ENCODE measurements at places on chromosomes 13 and 19. TPM values are rescaled to one million over a fixed set of nuclear protein-coding genes. Genes with fewer than 3 reads are reported as not detected.
A peak's percentile ranks its signal among the peaks of the same experiment; 100 is the strongest.

Gene SPIB
- total RNA-seq = 0.06 TPM

Gene KIRREL2
- total RNA-seq = 1.1 TPM

DNA sequence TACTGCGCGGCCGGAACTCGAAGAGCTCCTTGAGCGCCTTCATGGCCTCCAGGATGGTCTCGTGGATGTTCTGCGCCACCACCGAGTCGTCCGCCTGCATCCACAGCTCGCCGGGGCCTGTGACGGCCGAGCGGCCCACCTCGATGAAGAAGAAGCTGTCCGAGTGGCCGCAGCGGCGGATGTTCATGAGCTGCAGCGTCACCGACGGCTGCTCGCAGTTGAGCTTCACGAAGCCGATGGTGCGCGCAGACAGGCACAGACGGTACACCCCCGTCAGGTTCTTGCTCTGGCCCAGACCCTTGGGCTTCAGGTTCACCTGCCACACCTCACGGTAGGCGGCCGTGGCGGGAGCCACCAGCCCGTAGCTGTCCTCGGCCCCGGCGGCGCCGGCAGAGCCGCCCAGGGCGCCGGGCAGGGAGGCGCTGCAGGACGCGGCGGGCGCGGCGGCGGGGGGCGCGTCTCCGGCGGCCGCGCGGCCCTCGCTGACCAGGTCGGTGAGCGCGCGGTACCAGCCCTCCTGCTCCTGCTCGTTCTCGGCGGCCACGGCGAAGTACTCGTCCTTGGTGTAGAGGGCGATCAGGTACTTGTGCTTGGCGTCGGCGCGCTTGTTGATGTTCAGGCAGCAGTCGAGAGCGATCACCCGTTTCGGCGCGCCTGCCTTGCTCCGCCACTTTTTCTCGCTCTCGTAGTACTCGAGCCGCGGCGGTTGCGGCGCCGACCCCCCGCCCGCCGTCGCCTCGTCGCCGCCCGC is 1.1 kb downstream of the IRS2 start:
- peak overlapping the region; percentile 71 for H3K27ac ChIP-seq
- H3K27me3 ChIP-seq = no peaks in the 10 kb centered on the region
- peak overlapping the region; percentile 54 for H3K4me3 ChIP-seq
- H3K4me1 ChIP-seq = peaks cover 37% of the 10 kb centered on the region
- H3K36me3 ChIP-seq = peaks cover 30% of the 10 kb centered on the region

DNA sequence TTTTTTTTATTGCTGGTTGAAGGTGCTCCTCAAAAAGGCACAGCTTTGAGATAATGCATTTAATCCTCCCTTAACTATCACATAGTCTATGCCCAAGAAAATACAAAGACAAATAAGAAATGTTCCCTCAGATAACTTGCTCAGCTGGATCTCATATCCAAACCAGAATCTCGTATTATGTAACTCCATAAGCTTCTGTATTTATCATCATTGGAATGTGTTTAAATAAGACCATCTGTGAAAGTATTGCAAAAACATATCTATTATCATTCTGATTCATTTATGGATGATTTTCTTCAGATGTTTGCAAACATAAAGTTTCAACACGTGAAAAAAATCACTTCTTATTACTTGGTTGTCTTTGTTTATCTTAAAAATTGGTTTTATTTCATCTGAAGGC is 190.9 kb downstream of the IRS2 start:
- no peak overlapping the region for H3K27ac ChIP-seq
- peaks cover 2% of the 10 kb centered on the region for H3K4me1 ChIP-seq
- H3K27me3 ChIP-seq = no peaks in the 10 kb centered on the region
- DNase-seq = no peak
- H3K36me3 ChIP-seq = no peaks in the 10 kb centered on the region

Gene HRC
- total RNA-seq = 10.5 TPM

DNA sequence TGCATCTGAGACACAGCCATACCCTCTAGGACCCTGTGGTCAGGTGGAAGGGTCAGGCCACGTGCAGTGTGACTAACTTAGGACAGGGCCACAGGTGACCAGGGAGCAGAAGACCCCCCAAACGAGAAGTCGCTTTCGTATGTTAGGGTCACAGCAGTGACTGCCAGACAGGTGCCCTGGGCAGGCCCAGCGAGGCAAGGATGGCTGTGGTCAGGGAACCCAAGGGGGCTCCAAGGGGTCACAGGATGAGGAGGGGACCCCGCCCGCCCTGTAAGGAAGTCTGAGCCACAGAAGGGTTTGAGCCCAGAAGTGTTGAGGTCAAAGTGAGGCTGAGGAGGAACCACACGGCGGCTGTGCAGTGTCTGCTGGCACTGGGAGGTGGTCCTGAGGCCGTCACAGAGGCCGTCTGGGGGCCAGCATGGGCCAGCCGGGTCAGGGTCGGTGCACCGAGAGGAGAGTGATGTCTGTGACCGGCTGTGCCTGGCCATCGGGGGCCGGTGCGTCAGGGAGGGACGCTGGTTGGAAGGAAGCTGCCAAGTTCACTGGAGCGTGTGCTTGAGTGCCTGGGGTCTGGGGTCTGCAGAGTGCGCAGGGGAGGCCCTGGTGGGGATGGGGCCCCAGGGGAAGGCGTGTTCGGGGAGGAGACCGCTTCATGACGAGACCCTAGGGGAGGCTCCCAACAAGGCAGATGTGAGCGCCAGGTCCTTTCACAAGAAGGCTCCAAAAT is 24.8 kb upstream of the TMEM255B start:
- H3K27ac ChIP-seq = no peak overlapping the region
- H3K27me3 ChIP-seq = peaks cover 13% of the 10 kb centered on the region
- peaks cover 8% of the 10 kb centered on the region for H3K36me3 ChIP-seq

DNA sequence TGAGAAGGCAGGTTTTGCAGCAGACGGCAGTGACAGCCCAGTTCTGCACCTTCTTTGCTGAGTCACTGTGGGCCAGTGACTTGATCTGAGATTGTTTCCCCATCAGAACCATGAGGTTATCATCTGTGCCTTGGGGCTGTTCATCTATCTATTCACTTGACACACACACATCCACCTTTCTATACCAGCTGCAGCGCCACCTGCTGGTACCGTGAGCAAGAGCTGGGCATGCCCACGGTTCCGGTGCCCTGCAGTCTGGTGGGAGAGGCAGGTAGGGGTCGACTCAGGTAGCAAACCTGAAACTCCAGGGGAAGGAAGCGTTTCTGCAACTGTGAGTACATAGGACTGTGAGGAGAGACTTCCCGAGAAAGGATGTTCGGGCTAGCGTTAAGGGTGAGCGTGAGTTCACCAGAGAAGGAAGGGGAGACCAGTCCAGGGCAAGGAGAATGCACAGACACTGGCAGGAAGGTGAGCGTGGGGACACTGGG is 7.5 kb upstream of the LIN7B start:
- peaks cover 79% of the 10 kb centered on the region for H3K36me3 ChIP-seq
- no peaks in the 10 kb centered on the region for H3K4me1 ChIP-seq
- H3K27me3 ChIP-seq = no peaks in the 10 kb centered on the region
- DNase-seq = no peak
- no peak overlapping the region for H3K4me3 ChIP-seq

DNA sequence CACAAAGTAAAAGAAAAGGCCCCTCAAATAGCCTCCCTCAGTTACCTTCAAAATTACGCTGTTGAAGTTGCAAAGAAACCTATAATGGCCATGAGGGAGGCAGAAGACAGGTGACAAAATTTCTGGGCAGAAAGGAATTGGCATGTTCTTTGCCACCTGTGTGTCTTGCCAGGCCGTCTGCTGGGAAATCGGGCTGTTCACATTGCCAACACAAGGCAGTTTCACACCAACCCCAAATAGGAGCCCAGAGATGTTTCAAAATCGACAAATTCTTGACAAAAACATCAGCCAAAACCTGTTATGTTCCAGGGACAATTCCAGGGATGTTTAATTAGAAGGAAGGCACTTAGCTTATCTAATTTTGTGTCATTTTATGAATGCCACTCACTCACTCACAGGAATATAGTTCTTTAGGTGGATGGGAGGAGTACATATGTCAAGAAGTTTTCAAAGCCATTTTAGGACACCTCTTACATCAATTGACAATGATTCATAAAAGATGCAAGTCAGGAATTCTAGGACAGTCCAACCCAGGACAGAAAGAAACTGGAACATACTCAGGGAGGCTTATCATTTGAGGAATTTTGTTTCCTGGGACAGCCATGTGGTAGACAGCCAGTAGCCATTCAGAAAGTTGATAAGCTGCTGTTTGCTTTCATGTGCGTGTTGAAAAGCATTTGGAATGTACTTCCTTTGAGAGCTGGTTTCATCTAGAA is 164.5 kb downstream of the RGCC start:
- H3K36me3 ChIP-seq = no peaks in the 10 kb centered on the region
- H3K4me1 ChIP-seq = no peaks in the 10 kb centered on the region
- H3K4me3 ChIP-seq = no peak overlapping the region
- no peaks in the 10 kb centered on the region for H3K27me3 ChIP-seq
- no peak overlapping the region for H3K27ac ChIP-seq

Gene C3
- 118 TPM for total RNA-seq

GRCh38 chr19:20067943-20068342 is 9.9 kb upstream of the ZNF90 start:
- no peak overlapping the region for H3K27ac ChIP-seq
- peaks cover 3% of the 10 kb centered on the region for H3K27me3 ChIP-seq
- H3K4me3 ChIP-seq = no peak overlapping the region
- DNase-seq = no peak
- H3K4me1 ChIP-seq = no peaks in the 10 kb centered on the region

DNA sequence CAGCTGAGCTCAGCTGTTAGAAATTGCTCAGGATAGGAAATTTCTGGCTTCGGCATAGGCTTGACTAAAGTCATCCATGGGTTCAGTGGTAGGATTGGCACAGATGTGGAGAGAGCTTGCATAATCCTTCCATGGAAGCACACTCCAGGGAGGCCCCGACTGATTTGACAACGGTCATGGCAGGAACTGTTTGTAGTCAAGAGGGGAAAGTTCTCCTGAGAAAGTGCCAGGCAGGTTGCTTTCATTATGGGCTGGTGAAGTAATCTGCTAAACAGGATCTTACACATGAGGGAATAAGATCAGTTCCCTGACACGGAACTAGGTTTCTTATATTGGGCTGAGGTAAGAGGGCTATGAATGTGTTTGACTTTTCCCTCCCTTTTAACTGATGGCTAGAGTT is 120.1 kb downstream of the RGCC start:
- no peaks in the 10 kb centered on the region for H3K27me3 ChIP-seq
- no peak for DNase-seq
- no peak overlapping the region for H3K27ac ChIP-seq
- H3K4me3 ChIP-seq = no peak overlapping the region

DNA sequence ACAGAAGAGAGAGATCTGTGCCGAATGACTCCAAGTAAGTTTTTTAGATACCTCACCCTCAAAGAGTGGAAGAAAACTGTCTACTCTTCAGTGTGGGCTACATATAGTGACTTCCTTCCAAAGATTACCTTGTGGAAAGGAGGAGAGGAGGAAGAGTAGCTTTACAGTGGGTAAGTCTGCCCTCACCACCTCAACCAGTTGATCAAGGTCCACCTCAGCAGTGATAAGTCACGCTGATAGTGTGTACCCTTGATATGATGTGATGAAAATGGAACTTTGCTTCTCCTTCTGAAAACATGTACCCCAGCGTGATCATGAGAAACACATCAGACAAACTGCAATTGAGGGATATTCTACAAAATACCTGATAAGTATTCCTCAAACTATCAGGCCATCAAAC is 20.6 kb downstream of the KLF5 start:
- H3K27me3 ChIP-seq = no peaks in the 10 kb centered on the region
- H3K4me3 ChIP-seq = no peak overlapping the region
- no peaks in the 10 kb centered on the region for H3K36me3 ChIP-seq
- no peak for DNase-seq
- H3K27ac ChIP-seq = no peak overlapping the region

DNA sequence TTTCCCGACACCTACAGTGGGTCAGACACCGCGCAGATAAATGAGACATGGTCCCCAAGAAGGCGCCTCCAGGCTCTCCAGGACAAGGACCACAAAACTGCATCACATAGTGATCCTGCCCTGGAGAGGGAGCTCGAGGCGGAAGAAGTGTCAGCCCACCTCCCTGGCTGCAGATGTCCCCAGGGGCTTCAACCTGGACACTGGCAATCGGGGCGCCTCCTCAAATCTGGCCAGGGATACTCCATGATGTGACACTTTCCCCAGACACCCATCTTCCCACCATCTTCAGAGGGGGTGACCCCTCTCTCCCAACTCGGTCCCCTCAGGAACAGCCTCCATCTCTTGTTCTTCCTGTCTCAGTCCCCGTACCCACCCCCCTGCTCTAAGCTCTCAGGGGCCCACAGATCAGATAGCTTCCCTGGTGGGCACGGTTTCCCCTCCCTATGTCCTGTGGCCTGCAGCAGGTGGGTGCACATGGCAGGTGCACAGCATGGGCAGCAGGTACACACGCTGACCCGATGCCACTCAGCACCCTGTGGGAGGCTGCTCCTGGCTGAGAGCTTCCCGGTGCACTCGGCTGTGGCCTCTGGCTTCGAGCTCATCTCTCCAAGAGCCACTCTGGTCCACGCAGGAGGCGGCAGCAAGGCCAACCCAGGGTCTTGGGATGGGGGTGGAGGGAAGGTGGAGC is 61.2 kb downstream of the PEPD start:
- H3K27ac ChIP-seq = no peak overlapping the region
- DNase-seq = no peak
- H3K27me3 ChIP-seq = no peaks in the 10 kb centered on the region
- H3K36me3 ChIP-seq = peaks cover 39% of the 10 kb centered on the region
- no peak overlapping the region for H3K4me3 ChIP-seq
- H3K4me1 ChIP-seq = peaks cover 27% of the 10 kb centered on the region

DNA sequence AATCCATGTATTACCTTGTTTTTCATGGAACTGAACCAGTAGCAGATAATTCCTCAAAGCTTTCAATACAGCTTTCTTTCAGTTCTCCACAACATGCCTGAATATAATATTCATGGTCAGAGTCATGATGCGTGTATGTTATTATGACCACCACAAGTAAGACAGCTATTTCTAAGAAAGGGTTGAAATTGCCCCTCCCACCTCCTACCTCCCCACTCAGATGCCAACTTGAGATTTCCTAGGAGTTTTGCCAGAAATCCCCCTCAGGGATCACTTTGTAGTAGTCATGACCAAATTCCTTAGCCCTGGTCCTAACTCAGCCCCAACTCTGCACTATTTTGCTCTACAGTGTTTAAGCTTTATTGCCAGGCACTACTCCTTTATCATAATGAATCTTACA is 69.9 kb upstream of the RAP2A start:
- no peak overlapping the region for H3K4me3 ChIP-seq
- no peaks in the 10 kb centered on the region for H3K4me1 ChIP-seq
- H3K36me3 ChIP-seq = peaks cover 6% of the 10 kb centered on the region
- no peaks in the 10 kb centered on the region for H3K27me3 ChIP-seq
- no peak overlapping the region for H3K27ac ChIP-seq

Gene ZNF560
- 0.66 TPM for total RNA-seq

DNA sequence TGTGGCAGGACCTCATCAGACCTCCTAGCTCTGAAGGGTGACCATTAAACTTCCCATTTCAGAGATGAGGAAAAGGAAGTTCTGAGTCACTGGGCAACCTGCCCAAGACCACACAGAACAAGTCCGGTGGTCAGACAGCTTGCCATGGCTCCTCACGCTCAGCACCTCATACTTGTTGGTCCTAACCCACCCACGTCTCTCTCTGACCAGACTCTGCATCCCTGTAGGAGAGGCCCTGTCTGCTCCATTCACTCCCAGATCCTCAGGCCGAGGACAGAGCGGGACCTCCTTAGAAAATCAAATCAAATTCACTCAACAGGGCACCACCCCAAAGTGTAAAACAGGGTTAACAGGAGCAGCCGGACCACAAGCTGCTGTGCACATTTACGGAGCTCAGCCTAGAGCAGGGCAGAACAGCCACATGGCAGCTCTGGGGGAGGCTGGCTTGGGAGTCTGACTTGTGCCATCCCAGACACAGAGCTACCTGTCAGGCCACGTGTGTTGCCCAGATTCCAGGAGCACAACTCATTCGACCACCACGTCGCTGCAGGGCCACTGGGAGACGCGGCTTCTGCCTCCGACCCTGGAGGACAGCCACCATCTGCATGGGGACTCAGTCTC is 1.7 kb downstream of the MIER2 start:
- H3K27ac ChIP-seq = no peak overlapping the region
- peaks cover 19% of the 10 kb centered on the region for H3K36me3 ChIP-seq
- H3K4me3 ChIP-seq = peak overlapping the region; percentile 45
- no peak for DNase-seq
